ENCODE measurements at places on chromosomes 6 and 20.

DNA sequence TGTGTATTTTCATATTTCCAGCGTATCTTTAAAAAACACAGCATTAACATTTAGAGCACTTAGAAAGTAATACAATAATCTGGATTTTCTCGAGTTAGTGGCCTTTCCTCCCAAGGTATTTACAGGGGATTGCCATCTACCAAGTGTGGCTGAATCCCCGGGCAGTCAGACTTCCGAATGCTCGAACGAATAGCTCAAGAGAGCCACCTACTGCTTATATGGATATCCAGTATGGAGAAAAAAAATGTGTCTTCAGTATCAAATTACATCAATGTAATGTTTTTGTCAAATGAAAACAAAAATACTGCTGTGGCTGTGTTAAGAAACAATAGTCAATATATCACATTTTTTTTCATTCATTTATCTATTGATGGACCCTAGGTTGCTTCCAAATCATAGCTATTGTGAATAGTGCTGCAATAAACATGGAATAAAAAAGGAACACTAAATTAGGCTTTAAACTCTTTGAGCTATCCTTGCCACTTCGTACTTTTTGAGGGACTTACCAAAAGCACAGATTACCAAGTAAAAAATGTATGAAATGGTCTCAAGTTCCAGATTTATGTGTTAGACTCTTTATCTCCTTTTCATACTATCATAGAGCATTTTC lies 654.5 kb upstream of the PTCHD4 start:
- no peak for DNase-seq

GRCh38 chr20:14757728-14758127 lies 420.3 kb upstream of the FLRT3 start:
- no peak for DNase-seq

- no peak for DNase-seq
Measured at GRCh38 chr20:37523012-37523391, 2.0 kb downstream of the NNAT start.

DNA sequence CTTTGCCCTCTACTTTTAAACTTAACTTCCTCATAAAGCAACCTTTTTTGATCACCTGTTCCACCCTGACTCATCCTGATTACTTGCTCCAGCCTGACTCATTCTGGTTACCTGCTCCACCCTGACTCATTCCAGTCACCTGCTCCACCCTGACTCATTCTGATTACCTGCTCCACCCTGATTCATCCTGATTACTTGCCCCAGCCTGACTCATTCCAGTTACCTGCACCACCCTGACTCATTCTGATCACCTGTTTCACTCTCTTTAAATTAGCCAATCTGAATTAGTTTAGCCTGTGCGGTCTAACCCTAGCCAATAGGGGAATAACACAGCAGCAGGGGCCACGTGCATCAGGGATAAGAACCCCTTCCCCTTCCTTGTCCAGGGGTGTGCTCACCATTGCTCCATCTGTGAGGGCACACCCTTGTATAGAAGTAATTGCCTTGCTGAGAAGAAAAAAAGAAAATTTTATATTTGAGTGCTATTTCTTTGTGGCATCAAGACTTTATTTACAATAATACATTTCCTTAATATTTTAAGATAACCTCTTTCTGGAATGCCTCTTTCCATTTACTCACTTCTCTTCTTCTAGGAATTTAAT lies 17.9 kb downstream of the HLA-G start:
- peak; percentile 10 for DNase-seq

GRCh38 chr6:153618371-153619322 lies 420.4 kb upstream of the OPRM1 start:
- DNase-seq = no peak

DNA sequence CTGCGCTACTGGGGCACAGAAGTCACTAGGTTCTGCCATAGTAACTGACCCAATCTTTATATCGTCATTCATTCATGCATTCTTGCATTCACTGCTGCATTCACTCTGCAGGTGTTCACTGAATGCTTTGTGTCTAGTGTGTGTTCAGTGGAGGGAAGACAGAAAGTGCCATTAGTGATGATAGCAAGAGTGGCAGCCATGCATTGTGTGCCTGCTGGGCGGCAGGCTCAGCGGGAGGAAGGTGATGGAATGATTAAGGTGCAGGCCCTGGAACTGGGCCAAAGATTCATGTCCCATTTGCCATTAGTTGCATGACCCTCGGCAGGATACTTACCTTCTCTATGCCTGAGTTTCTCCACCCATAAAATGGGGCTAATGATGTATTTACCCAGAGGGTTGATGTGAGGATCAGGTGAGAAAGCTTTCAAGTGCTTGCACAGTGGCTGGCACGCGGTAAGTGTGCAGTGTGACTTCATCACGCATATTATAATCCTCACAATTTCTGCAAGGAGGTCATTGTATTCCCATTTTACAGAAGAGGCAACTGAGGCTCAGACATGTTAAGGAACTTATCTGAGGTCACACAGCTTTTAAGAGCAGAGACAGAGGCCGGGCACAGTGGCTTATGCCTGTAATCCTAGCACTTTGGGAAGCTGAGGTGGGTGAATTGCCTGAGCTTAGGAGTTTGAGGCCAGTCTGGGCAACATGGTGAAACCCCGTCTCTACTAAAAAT lies 40.1 kb downstream of the ITPR3 start:
- no peak for DNase-seq

DNA sequence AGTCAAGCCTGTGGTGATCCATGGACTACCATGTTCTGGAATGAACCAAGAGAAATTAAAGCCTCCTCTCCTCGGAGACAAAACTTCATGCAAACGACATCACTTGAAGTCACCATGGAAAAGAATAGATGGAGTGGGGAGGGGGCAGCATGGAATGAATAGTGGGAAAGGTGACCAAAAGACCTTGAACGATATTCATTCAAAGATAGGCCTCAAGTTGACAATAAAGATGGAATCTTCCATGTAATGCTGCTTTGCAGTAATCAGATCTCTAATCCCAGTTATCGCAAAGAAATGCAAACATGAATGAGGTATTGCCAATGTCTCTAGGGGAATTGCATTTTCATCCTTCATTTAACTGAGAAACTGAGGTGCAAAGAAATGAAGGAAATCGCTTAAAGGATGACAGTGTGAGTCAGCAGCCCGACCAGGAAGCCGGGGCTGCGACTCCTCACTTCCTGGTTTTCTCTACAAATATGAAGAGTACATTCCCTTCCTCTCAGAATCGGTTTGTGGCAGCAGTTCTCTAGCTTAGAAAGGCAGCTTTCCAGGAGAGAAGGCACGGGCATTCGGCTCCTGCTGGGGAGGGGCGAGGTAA lies 65.6 kb upstream of the RREB1 start:
- no peak for DNase-seq

GRCh38 chr6:34235307-34236130 lies 1.2 kb upstream of the HMGA1 start:
- DNase-seq = peak; percentile 45

DNA sequence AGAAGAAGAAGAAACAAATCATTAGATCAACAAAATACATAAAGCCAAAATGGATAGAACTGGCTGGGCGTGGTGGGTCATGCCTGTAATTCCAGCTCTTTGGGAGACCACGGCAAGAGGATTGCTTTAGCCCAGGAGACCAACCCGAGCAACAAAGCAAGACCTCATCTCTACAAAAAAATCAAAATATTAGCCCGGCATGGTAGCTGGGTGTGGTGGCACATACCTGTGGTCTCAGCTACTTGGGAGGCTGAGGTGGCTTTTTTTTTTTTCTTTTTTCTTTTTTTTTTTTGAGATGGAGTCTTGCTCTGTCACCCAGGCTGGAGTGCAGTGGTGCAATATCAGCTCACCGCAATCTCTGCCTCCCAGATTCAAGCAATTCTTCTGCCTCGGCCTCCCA lies 21.5 kb downstream of the NINL start:
- no peak for DNase-seq

DNA sequence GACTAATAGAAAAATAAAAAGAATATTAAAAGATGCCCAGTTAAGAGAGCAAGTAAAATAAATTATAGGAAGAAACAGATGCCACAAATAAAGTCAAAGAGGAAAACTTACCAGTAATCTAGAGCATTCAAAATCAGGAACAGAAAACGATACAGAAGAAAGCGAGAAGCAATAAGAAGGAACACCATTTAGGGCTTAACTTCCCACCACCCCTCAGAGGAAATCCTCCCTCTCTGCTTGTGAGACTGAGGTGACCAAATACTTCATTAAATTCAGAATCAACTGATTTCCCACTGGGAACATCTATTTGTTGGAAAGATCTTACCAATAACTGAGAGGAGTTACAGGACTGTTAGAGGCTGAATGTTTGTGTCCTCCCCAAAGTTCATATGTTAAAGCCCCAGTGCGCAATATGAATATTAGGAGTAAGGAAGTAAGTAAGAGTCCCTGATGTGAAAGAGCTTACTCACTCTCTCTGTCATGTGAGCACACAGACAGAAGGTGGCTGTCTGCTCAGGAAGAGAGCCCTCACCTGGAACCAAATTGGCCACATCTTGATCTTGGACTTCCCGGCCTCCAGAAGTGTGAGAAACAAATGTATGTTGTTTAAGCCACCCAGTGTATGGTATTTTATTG lies 19.5 kb downstream of the KATNA1 start:
- no peak for DNase-seq

- no peak for DNase-seq
Measured at GRCh38 chr20:38121741-38122140, 43.3 kb downstream of the TGM2 start.

GRCh38 chr6:140768133-140768532 lies 1364.6 kb upstream of the GJE1 start:
- DNase-seq = no peak

- DNase-seq = no peak
Measured at GRCh38 chr6:136752554-136752953, 39.7 kb downstream of the MAP3K5 start.

DNA sequence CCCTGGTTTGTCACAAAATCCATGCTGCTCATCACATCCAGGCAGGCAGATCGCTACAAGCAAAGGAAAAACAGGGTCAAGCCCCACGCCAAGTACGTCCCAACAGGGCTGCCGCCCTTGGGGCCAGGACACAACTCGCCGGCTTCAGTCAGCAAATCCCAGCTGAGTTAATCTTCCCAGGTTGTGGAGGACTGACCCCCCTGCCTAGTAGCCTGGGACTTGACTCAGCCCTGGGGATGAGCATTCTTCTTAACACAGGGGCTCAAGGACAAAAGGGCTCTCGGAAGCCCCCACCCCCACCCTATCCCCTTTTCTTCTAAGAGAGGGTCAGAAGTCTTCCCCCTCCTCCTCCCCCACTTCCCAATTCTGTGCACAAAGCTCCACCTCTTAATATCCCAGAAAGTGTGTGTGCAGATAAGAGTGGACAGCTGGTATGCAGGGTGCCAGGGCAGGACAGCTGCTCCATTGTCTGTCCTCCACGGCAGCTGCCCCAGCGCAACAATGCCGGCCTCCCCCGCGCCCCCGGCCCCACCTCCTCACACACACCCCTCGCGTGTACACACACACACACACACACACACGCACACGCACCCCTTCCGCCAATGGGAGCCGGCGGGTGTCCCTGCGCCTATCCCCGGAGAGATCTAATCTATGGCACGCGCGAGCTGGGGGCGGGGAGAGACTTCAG lies 4.5 kb downstream of the DLL1 start:
- DNase-seq = no peak

DNA sequence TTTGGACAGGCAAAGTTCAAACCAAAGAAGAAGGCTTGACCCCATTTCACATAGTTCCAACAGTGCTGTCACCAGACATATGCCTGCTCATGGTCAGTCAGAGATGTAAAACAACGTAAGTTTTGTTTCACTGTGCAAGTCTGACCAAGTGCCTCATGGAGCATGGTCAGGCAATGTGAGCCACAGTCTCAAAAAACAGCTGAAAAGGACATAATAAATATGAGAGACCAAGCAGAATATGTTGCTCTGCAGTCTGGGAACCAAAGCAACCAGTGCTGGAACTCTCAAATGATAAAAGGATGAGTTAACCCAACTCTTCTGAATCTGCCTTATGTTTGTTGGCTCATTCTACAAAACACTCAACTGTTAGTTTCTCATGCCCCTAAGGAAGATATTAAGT lies 39.9 kb upstream of the DST start:
- DNase-seq = no peak

GRCh38 chr20:63641792-63642523 lies 11.3 kb downstream of the STMN3 start:
- DNase-seq = peak; percentile 70

- no peak for DNase-seq
Measured at GRCh38 chr20:44936510-44936909, 23.7 kb downstream of the TOMM34 start.

- no peak for DNase-seq
Measured at GRCh38 chr6:41093729-41094128, 21.0 kb downstream of the NFYA start.

DNA sequence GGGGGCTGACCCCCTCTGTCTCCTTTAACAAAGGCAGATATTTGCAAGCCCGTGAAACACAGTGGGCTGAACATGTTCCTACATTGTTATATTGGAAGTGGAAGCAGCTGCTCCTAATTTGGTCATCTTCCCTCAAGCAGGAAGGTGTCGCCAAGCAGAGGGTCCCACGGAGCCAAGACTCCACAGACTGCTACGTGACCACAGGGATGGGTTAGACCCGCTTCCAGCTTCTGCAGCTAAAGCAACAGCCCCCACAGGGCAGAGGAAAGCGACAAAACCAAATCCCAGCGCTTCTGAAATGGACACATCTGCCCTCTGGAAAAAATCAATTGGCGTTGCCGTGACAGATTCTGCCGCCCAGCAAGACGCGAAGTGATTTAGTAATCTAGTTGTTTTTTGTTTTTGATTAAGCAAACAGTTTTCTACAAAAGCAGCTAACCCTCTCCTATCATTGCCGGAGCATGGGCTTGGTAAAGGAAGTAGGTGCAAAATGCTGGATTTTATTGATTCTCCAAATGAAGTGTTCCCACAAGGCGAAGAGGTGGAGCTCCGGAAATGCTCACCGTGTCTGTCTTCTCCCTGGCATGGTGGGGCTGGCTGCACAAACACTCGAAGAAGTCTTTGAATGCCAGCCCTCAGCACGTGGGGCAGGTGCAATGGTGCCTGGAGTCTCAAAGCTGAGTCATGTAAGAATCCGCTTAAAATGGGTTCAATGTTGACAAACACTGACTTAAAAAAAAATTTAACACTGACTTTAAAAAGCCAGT lies 79.4 kb upstream of the FRMD1 start:
- DNase-seq = no peak

GRCh38 chr6:158257781-158258180 lies 54.5 kb upstream of the TULP4 start:
- no peak for DNase-seq

DNA sequence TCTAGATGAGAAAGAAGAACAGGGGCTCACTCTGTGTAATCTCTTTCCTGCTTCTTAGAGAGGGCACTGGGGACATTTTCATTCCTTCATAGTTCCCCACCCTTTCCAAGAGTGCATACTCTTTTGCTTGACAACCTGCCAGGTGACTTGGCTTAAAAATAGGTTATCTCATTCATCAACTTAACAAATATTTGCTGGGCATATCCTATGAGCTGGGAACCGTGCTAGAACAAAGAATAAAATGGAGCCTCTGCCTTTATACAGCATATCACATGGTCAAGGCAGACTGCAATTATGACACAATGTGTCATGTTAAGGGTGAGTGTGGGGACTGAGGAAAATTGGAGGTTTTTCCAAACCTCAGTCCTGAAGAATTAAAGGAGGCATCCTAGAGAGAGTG lies 209.8 kb upstream of the FOXA2 start:
- peak; percentile 33 for DNase-seq

GRCh38 chr6:42569102-42570028 lies 5.5 kb downstream of the UBR2 start:
- DNase-seq = peak; percentile 34
